ENCODE measurements at places on chromosomes 1 and 21. TPM values are rescaled to one million over a fixed set of nuclear protein-coding genes. Genes with fewer than 3 reads are reported as not detected.

LCE1B gene
- total RNA-seq = not detected

TLCD4 gene
- 9.1 TPM for total RNA-seq

OR2M3 gene
- total RNA-seq = under 0.01 TPM

TOR1AIP1 gene
- total RNA-seq = 34.4 TPM

SRRM1 gene
- total RNA-seq = 38.8 TPM

S100B gene
- 10.1 TPM for total RNA-seq

S100A7A gene
- not detected for total RNA-seq

DENND2D gene
- total RNA-seq = 0.49 TPM

SFN gene
- total RNA-seq = not detected

LCE1E gene
- total RNA-seq = not detected

LINGO4 gene
- not detected for total RNA-seq

GPR3 gene
- 0.25 TPM for total RNA-seq

LYST gene
- 67.9 TPM for total RNA-seq
